SK-MEL-5 (cell line): ENCODE measurements at places on chromosomes 3 and 15. TPM values are rescaled to one million over a fixed set of nuclear protein-coding genes. Genes with fewer than 3 reads are reported as not detected.

Gene ATP13A5
- total RNA-seq: not detected in 2 replicates

Gene A4GNT
- total RNA-seq: not detected in 2 replicates

Gene GABRB3
- total RNA-seq: 22.2 and 24.4 TPM in 2 replicates

Gene CYP1A1
- total RNA-seq: 2.7 and 5.7 TPM in 2 replicates

Gene GATA2
- 0.75 and 1.8 TPM in 2 replicates for total RNA-seq

Gene ALDH1A3
- 0.34 and 1.4 TPM in 2 replicates for total RNA-seq

Gene C3orf80
- 0.21 and 0.40 TPM in 2 replicates for total RNA-seq

Gene LTF
- 0.11 TPM in 1 of 2 replicates, not detected in the other for total RNA-seq

Gene ALPK3
- total RNA-seq: 0.03 TPM in 2 replicates

Gene MESP1
- 0.74 and 0.88 TPM in 2 replicates for total RNA-seq

Gene SHF
- 3.4 and 5.5 TPM in 2 replicates for total RNA-seq

Gene KBTBD13
- total RNA-seq: not detected in 2 replicates

DNA sequence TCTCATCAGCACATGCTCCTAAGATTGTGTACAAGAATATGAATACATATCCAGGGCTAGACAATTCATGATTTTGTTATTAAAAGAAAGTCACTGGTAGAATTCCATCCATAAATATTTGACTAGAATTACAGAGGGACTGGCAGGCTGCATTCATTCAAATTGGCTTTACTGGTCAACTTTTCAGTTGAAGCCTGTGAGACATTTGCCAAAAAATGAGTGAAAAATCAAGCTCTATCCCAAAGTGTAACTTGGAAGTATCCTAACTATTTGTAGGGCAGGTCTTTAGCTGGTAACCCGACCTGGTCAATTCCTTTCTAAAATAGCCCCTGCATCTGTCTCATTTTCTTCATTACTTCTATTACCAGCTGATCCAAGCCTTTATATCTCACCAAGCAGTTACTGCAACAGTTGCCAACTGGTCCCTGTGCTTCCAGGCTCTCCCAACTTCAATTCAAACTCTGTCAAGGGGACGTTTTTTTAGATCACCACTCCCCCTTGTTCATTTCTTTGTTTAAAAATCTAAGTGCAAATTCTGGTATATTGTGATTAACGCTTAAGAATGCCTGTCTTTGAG is 173.1 kb upstream of the TBL1XR1 start:
- no peak for DNase-seq

DNA sequence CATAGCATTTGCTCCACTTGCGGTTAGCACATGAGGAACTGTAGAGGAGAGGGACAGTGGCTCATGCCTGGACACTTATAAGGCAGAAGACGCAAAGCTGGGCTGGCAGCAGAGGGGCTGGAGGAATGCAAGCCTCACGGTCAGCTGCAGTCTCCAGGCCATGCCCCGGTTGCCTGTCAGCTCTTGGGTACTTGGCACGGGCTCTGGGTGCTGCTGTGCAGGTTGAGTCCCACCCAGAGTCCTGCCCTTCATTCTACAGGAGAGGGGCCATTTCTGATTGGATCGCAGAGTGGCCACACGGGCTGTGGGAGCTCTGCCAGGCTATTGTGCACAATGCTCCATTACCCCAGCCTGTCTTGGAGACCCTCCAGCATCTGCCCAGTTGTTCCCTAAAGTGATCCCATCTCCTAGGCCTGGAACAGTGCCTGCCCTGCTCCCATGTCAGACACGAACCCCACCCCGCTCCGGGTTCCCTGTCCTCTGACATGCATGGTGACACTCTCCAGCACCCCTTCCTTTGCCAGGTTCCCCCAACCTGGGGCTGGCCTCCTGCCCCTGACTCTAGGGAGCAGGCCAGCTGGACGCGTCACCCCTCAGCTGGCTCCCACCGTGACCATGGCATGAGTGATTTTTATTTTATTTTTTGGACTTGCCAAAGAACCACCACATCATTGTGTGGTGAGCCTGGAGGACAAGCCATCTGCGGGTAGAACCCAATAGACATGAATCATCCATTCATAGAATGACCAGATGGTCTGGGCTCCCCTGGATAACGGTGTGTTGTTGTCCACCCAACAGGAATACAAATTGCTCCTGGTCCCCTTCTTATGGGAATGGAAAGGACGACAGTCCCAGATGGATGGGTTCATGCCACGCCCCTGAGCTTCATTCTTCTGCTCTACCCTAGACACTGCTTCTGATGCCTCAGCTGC is 51.0 kb upstream of the KLF13 start:
- no peak for DNase-seq

- no peak for DNase-seq
Measured at GRCh38 chr15:27401471-27401870, 430.5 kb downstream of the GABRG3 start.

DNA sequence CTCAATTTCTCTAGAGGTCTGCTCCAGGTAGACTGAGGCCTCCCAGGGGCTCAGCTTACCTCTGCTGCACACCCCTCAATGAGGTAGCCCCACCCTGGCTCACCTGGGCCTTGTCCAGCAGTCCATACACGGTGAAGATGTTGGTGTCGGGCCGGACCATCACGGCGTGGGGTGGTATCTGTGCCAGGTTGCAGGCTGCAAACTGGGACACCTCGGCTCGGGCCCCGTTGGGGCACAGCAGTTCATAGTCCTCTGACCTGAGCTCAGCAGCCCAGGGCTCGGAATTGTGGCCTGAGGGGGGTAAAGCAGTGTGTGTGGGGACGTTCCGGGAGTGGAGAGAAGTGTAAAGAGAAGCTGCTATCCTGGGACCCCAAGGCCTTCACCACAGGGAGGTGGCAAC is 23.2 kb downstream of the MELTF start:
- no peak for DNase-seq

DNA sequence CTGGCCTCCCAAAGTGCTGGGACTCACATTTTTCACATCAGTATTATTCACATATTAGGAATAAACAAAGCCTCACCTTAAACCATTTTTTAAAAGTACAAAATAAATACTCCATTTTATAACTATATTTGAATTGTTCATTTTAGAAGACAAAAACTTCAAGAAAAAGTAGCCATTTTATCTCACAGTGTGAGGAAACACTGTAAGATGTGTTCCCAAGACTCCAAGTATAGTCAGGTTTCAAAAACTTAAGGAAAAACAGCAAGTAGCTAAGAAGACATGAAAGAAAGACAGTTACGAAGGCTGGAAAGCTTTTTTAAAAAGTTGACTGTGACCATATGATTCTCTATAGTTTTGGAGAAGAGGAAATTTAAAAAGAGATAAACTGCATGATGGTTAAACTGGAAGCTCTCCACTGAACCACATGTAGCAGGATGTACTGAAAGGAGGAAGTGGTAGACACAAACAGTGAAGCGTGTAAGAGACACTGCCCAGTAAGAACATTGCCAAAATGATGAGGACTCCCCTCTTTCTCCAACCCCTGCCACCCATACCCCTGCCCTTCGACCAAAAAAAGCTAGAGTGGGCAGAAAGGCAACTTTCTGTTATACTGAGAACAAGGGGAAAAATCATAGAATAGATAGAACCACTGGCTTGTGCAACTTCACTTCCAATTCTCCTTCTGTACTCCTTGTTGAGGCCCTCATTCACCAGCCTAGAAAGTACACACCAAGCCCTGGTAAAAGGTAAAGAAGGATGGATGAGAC is 6.2 kb upstream of the TMF1 start:
- DNase-seq: no peak

DNA sequence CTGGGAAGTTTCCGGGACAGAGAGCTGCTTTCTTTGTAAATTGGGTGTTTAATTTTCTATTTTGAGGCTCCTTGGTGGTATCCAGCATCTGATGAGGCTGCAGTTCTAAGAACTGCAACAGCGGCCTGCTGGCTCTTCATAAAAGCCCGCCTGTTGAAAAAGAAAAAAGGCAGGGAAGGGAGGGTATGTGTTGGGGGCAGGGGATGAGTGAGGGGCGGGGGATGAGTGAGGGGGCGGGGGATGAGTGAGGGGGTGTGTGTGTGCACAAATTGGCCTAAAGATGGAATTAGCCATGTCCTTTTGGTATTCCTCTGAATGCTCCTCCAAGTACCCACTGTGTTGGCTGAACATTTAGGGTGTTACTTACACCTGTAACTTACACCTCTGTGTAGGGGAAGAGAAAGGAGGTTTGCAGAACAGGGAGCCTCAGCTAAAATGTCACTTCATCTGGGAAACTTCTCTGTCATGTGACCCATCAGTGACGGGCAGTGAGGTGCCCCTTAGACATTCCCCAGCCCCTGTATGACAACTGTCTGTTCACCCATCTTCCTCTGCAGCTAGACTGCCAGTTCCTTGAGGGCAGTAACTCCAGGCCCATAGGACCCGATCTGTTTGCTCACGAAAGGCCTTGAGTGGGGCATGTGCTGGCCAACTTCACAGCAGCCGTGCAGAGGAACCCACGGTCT is 57.6 kb downstream of the LRIG1 start:
- DNase-seq: no peak

DNA sequence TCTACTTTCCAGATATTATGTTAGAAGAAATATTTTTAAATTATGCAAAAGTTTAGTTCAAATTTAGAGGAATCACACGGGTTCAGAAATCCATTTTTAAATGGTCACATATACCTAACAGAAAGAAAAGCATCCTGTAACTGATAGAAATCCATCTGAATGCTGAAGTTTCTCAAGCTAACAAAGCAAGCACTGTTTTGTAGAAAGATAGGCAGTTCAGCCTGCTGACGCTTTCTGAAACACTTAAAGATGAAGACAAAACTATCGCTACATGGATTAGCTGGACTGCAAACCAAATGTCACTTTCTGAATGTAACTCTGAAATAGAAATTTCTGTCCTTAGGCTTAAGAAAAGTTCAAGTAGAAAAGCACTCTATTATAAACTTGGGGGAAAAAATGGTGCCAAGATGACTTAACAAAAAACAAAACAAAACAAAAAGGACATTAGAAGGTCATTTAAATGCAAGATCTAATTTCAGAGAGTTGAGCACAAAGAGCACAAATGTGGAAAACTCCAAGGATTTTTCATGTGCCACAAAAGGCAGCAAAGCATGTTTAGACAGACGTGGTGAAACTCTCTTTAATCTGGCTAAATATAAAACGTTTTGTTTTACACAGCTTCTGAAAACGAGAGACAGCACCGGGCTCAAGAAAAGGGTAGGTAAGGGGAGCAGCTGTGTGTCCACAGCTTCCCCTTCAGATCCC is 1.2 kb downstream of the PLOD2 start:
- DNase-seq: peak; percentile 65

- DNase-seq: peak; percentile 74
Measured at GRCh38 chr3:97793420-97794019, 28.3 kb upstream of the CRYBG3 start.

GRCh38 chr15:49187549-49188245 is 17.6 kb downstream of the GALK2 start:
- no peak for DNase-seq

GRCh38 chr15:89167267-89168176 is 53.9 kb downstream of the RLBP1 start:
- DNase-seq: no peak

DNA sequence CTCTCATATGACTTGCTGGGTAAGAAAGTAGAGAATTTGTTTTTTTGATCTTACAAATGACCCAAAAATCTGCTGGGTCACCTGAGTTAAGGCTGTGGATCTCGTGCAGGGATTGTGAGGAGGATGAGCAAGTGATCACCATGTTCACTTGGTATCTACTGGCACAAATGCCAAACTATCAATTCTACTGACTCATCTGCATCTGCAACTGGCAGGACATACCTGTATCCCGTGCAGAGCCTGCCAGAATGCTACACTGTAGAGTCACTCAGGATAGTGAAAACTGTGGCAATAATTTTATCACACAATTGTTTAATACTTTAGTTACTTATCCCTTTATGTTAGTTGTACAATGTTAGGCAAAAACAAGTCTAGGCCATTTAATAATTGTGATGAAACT is 129.6 kb upstream of the PLXND1 start:
- DNase-seq: no peak

DNA sequence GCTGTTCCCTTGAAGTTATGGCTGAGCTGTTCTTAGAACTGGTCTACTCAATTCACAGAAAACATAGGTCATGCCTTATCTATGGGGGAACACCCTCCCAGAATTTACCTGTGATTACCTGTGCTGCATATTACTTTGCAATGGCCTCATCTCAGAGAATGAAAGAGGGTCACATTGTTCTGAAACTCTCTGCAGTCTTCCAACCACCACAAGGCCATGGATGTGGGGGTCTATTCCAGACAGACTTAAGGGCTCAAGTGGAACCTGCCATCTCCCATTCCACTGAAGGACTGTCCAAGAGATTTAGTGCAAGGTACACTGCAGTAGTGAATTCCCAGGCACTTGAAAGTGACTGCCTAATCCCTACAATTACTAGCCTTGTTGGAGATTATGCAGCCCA is 40.1 kb upstream of the RASA2 start:
- DNase-seq: no peak

GRCh38 chr15:75508840-75509532 is 57.5 kb upstream of the SIN3A start:
- peak; percentile 62 for DNase-seq

- DNase-seq: no peak
Measured at GRCh38 chr15:69830876-69831275, 266.8 kb downstream of the TLE3 start.

- DNase-seq: no peak
Measured at GRCh38 chr15:26069231-26069641, 206.1 kb upstream of the ATP10A start.

GRCh38 chr3:107416886-107417285 is 39.6 kb downstream of the CCDC54 start:
- no peak for DNase-seq

GRCh38 chr3:71926262-71926600 is 141.3 kb upstream of the PROK2 start:
- DNase-seq: peak; percentile 19

- DNase-seq: no peak
Measured at GRCh38 chr3:71129611-71130431, 453.7 kb downstream of the FOXP1 start.

DNA sequence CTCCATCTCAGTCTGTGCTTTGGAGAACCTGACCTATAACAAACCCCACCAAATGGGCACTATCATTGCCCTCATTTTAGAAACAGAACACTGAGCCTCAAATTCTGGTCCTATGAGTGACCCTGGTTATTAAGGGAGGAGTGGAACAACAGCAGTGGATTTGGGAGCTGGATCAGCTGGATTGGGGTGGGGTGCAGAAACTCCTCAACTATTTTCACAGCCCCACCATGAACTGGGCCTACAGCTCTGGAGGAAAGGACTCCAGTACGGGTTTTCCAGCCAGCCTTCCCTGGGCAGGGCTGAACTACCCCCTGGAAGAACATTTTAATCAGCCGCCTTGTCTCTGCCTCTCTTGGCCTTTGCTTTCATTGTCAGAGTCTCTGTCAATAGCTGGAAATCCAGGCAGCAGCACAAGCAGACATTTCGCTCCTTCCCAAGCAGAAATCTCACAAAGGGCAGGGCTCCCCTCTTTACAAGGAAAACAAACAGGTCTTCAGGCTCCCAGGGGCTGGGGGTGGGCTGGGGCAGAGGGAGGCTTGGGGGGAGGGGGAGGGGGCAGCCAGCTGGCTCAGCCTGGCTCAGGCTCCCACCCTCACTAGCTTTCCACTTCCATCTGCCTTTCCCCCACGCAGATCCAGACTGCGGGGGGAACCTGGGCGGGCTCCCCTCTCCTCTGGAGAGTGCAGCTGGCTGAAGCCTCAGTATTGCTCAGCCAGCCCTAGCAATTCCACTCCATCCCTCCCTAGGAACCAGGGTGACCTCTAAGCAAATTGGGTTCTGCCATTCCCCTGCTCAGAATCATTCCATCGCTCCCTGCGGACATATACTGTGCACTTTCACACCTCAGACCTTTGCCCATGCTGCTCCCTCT is 13.7 kb upstream of the TLE3 start:
- DNase-seq: peak; percentile 75
